NCI-H524 (cell line): ENCODE measurements at places on chromosomes 16 and 17.

DNA sequence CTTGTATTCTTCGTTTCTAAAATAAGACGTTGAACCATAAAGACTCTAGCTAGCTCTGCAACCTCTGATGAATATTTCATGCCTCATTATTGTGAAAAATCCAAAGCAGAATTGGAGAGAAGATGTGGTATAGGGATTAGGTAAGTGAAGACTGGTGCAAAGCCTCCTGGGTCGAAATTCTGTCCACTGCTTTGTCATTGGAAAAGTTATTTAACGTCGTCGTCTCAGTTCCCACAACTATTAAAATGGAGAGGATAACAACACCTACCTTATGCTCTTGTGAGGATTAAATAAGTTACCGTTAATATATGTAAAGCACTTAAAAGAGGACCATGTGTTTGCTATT lies 1.4 kb upstream of the PRPSAP2 start:
- no peak for DNase-seq

GRCh38 chr17:56934280-56934679 lies 20.4 kb upstream of the TRIM25 start:
- no peak for DNase-seq

DNA sequence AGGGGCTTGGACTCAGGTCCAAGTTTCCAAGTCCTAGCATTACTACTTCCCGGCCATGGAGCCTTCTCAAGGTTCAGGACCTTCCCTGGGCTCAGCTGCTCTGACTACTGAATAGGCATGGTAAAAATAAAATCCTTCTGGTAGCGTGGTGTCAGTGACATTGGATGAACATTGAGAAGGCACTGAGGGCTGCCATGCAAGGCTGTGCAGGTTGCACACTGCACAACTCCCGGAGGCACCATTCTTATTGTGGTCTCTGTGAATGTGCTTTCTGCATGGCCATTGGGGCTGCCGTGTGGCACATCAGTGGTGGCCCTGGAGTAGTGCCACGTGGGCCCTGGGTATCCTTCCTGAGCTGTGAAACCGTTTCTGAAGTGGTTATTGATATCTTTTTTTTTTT lies 250.2 kb upstream of the CIBAR2 start:
- no peak for DNase-seq

GRCh38 chr17:79732804-79733691 lies 2.3 kb downstream of the ENPP7 start:
- DNase-seq: no peak

DNA sequence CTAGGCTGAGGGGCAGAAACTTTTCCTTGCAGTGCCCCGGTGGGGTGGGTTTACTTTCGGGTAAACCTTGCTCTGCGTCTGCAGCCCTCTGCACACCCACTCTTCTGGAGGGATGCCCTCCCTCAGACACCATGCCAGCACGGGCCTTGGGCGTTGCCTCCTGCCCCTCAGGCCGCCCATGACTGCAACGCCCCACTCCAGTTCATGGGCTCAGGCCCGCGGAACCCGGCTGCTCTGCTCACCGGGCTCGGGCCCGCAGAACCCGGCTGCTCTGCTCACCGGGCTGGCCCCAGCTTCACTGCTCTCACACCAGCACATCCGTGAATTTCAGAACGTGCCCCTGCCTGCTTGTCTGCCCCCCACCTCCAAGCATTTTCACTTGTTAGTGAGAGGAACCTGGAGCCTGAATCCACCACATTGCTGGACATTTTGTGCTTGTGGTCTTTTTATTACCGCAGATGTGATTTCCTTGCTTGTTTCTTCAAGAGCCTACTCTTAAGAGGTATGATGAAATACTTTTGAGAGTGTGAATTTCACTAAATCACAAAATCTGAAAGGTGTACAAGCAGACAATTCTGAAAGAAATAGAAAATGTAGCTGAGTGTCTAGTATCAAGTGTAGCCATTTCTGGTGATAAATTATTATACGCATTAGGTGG lies 130.9 kb downstream of the RPTOR start:
- DNase-seq: no peak

GRCh38 chr16:10528635-10529034 lies 51.8 kb downstream of the EMP2 start:
- no peak for DNase-seq

DNA sequence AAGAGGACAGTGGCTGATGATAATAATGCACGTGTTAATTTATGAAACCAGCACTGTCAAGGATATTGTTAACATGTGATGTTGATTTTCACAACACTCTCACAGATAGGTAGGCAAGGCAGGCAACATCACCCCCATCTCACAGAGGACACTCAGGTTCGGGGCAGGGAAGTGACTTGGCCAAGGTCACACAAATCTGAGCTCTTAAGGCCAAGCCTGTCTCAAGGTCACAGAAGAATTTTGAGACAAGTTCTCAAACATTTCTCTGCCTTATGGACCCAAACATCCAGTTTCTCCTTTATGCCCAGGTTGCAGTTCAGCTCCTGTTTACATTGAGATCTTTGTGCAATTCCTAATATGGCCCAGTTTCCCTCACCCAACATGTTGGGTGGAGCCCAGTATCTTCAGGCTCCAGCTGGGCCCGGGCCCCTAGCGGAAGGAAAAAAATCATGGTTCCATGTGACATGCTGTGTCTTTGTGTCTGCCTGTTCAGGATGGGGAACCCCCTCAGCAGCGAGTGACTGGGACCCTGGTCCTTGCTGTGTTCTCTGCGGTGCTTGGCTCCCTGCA lies 1.3 kb downstream of the SLC2A4 start:
- no peak for DNase-seq

- DNase-seq: no peak
These were observed 217.8 kb upstream of the IRX5 start for GRCh38 chr16:54712866-54713265.

GRCh38 chr16:1216296-1216619 lies 8.8 kb downstream of the TPSG1 start:
- DNase-seq: no peak

GRCh38 chr16:72021043-72021442 lies 12.5 kb downstream of the DHODH start:
- no peak for DNase-seq
